ENCODE measurements at places on chromosomes 12 and 14.

GRCh38 chr14:64186231-64187129, 107.7 kb downstream of the ESR2 start:
- no peak for DNase-seq

GRCh38 chr12:2673966-2674810, 120.6 kb upstream of the FKBP4 start:
- no peak for DNase-seq

DNA sequence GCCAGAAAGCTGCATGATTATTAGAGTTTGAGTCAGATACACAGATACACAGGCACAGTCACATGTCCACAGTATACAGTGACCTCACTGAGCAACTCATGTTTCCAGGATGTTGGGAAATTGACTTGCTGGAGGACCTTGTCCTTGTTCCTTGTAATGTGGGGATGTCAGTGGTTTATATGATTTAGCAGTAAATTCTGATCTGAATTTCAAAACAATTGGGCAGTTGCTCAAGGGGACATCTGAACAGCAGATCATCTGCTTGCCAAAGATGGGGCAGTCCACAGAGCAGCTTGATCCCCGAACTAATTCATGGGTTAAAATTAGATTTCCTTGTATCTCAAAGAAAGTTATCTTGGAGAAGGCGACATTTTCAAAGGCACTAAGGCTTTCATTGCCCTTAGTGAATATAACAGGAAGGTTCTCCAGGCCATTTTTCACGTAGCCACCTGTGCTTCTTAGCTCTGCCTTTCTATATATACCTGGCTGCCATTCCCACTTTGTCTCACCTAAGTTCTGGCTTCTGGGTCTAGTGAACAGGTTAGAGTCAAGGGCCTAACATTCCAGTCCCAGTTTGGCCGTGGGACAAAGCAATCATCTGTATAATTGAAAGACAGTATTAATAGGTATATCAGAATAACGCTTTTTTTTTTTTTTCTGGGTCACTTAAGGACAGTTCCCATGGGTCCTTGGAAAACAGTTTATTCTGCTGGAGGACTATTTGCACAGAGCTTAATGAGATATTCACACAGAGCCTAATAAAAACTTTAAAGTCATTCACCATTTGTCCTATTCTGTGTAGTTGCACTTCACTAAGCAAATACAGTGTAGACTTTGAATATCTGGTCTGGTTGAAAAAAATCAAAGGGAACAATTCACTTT, 64.9 kb upstream of the STRN3 start:
- DNase-seq, result peak; percentile 19

- no peak for DNase-seq
Observed at GRCh38 chr12:46158501-46158900, 110.3 kb downstream of the SLC38A1 start.

DNA sequence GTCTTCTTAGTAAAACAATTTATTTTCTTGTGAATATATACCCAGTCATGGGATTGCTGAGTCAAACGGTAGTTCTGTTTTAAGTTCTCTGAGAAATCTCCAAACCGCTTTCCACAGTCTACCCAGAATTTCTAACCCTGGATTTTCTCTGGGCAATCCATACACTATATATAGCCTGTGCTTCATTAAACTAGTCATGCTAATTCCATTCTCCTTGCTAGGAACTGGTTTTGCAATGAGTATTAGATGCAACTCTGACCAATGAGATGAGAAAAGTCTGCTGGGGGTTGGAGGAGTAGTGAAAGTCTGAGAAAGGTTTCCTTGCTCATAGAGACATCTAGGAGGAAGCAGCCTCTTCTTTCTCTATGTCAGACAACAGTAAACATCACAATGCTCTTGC, 196.1 kb upstream of the CDKN3 start:
- DNase-seq, result no peak

GRCh38 chr12:120538281-120539156, 4.4 kb downstream of the RNF10 start:
- DNase-seq, result peak; percentile 86

DNA sequence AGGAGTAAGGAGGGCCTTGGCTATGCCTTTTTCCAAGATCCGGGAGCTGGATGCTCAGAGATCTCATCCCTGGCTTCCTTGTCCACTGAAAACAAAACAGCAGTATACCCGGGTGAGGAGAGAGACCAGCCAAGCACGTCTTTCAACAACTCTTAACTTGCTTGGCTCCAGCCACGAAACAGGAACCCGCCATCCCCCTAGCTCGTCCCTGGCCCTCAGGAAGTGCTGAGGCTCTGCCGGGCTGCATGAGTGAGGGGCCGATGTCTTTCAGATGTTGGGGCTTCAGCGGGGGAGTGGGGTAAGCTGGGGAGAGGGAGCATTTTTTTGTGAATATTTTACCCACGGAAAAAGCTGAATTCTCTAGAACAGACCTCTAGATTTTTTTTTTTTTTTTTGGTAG, 231.1 kb downstream of the CACNA1C start:
- no peak for DNase-seq

DNA sequence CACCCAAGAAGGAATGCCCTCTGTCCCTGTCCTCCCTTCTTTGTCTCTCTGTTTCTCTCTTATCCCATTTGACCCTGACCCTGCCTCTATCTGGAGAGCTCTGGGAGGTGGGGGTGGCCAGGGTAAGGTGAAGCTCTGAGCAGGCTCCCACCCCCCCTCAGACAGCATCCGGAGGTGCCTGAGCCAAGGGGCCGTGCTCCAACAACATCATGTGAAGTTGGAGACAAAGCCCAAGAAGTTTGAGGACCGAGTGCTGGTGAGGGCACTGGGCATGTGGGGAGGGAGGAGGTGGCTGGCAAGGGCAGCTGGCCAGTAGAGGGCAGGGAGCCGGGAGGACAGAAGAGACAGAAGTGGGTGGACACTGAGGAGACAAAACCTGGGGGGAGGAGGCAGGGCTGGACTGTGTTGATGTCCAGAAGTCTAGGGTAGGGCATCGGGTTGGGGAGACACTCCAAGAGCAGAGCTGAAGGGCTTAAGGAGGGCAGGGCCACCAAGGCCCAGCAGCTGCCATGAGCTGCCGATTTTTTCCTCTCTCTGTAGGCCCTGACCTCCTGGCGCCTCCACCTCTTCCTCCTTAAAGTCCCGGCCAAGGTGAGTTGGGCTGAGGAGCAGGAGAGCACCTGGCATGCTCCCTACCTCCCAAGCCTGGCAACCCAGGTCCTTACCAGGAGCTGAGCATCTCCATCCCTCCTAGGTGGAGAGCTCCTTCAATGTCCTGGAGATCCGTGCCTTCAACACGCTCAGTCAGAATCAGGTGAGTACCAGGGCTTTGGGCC, 1.9 kb downstream of the CARMIL3 start:
- no peak for DNase-seq

DNA sequence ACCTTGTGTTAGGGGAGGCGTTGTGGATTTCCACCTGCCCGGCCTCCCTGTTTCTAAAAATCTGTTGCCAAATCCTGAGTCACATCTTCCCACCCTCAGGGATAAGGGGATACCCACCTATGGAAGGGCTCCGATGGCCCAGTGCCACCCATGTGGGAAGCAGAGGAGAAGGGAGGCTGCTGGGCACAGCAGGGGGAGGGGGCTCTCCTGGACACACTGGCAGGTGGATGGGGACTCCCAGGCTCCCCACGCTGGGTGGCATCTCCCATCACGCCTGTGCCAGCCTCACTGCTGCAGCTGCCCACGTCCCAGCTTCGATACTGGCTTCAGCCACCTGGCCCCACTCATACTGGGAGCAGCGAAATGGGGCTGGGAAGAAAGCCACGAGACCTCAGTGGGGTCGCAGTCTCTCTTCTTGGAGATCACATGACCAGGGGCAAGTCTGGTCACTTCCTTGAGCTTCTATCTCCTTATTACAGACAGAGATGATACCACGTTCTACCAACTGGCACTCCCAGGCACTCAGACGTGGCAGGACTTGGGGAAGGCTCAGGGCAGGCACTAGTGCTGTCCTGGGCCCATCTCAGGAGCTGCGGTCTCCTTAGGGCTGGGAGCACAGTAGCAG, 72.2 kb downstream of the PITPNM2 start:
- DNase-seq, result no peak

- no peak for DNase-seq
Observed at GRCh38 chr14:104274806-104275205, 136.4 kb downstream of the KIF26A start.

DNA sequence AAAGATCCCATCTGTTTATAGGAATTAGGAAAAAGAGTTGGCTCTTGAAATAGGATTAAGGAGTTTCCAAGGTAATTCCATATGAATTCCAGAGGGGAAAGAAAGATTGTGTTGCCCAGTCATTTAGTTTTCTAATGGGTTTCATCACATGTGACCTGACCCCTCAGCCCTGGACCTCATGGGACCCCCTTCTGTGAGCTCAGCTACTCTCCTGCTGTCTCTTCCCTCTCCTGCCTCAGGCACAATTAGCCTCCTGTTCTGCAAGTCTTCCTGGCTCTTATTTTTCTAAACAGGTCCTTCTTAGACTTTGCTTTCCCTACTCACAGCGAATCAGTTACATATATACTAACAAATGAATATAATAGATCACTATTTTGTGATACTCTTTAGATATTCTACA, 237.7 kb downstream of the TRHDE start:
- no peak for DNase-seq

GRCh38 chr14:95231966-95232633, 74.8 kb upstream of the DICER1 start:
- DNase-seq, result no peak

DNA sequence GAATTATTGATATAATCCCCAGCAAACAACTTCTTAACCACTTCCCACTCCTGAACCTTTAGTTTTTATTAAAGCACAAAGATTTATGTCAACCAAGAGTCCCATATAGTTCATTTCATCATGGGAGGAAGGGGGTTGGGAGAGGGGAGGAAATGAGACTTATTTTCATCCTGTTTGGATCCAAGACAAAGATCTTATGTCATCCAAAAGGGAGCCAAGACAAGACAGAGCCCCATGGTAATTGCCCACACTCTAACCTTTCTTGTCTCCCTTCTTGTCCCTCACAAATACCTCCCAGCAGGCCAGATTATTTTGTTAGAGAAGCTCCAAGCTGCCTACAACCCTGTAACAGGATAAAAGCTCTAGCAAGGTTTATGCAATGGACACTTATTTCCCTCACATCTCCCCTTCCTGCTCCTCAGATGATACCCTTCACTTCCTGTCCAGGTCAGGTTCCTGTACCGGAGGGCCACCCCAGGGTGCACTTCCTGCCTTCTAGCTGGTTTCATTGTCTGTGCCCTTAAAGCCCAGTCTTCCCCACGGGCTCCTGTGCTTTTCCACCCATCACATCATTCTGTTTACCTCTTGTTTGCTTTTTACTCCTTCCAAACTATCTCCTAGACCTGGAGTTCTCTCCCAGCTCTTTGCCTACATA, 123.7 kb upstream of the MDM1 start:
- DNase-seq, result no peak

DNA sequence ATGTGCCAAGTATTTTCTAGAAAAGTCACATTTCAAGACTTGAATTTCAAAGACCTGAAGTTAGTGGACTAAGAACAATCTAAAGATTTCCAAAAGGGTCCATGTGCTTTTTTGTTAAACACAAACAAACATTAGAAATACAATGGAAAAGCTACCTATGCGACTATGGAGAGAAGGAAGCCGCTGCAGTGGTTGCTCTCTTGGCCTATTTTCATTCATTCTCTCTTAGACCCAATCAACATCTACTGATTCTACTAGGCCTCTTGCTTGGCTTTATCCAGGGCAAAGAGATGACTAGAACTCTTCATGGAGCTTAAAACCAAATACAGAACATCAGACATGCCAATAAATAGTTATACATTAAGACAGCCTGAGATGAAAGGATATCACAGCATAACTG, 9.9 kb downstream of the FGD6 start:
- DNase-seq, result no peak

- DNase-seq, result no peak
Observed at GRCh38 chr12:85779768-85780167, 56.4 kb downstream of the RASSF9 start.

GRCh38 chr14:60485598-60486251, at the start of gene C14orf39:
C14orf39 (minus strand) TSS chr14:60486063; CDS start chr14:60485078, 985 bp downstream.
- DNase-seq, result no peak

GRCh38 chr12:78966062-78966461, 101.5 kb downstream of the SYT1 start:
- no peak for DNase-seq

- no peak for DNase-seq
Observed at GRCh38 chr12:5051334-5051733, 7.7 kb downstream of the KCNA5 start.

DNA sequence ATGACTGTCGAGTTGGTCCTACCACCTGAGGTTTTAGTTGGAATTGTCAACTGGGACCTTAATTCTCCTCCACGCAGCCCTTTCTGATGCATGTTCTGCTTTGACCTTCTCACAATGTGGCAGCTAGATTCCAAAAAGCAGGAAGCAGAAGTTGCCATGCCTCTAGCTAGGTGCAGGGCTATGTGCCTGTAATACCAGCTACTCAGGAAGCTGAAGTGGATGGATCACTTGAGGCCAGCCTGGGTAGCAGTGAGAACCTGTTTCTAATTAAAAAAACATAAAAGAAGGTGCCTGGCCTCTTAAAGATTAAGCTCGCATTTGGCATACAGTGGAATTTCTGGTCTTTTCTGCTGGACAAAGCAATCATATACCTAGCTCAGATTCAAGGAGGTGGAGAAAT, 77.1 kb downstream of the FGD4 start:
- no peak for DNase-seq

- no peak for DNase-seq
Observed at GRCh38 chr14:97164021-97164420, 366.8 kb downstream of the VRK1 start.

DNA sequence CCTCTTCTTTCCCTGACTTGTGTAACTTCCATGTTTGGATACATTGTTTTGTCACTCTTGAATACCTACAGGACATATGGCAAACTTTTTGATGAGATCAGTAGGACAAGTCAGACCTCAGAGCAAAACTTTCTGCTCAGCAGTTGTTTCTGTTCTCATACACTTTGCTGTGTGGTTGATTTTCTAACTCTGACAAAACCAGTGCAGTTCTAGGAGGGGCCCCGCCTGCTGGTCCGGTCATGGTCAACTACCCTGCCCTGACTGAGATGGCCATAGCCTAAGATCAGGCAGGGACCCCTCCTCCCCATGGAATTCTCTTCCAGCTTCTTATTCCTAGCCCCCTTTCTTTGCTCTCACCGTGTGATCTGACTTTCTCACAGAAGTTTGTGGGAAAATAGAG, 92.8 kb downstream of the OTOGL start:
- DNase-seq, result no peak

GRCh38 chr12:53972152-53972702, 699 bp upstream of the HOXC11 start:
- DNase-seq, result no peak

GRCh38 chr14:30620178-30620577, 1.9 kb upstream of the SCFD1 start:
- peak; percentile 64 for DNase-seq

DNA sequence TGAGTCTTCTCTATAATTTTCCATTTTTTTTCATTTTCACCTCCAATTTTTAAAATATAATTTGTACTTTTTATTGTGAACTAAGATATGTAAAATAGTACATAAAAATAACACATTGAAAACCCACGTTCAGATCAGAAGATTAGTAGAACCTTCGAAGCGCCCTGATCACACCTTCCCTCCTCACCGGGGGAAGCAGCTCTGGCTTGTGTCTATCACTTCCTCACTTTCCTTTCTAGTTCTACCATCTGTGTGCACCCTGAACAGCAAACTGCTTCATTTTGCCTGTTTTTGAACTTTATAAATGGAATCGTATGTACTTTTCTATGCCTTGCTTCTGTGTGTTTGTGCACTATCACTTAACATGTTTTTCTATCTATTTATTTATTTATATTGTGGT, 11.8 kb upstream of the CD27 start:
- DNase-seq, result no peak

GRCh38 chr14:31122098-31122611, 85.4 kb downstream of the HECTD1 start:
- no peak for DNase-seq

- DNase-seq, result no peak
Observed at GRCh38 chr14:22438742-22439141, 150.3 kb downstream of the DAD1 start.

GRCh38 chr14:88323086-88323522, at the start of gene KCNK10:
KCNK10 (minus strand) TSS chr14:88323269; CDS start chr14:88322798, 471 bp downstream.
- DNase-seq, result no peak
